ENCODE measurements at places on chromosomes 3 and 15. TPM values are rescaled to one million over a fixed set of nuclear protein-coding genes. Genes with fewer than 3 reads are reported as not detected.

The UBL7 gene
- total RNA-seq: 17.6 TPM

The ZNF620 gene
- total RNA-seq: 2.4 TPM

DNA sequence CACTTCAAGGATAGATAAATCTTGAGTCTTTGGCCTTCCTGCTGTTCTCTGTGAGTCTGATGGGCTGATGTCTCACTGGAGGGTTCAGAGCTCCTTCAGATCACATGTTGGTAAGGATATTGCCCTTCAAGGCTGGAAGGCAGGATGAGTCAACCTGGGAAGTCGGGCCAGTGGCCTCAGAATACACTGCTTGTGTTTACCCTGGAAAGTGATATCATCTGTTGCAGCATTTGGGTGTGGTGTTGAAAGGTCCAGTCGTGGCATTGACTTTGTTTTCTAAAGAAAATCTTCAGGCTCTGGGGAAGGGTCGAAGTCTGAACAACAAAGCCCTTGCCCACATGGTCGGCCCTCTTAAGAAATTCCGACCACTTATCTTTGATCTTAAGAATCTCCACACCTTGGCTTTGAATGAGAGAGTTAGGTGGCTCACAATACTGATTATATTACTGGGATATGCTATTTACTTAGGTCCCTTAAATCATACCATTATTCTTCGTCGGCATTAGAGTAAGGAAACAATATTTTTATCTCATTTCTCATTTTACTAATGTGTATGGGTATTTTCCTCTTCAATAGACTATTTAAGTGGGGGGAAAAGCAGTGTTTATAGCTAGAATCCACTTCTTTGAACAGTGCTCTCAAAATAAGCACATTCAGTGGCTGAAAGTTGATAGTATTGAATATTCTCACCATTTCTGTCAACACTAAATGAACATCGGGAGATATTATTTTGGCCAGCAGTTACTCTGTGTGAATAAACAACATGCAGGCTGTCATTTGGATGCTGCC is 303.9 kb upstream of the RASGRP1 start:
- no peak for DNase-seq

GRCh38 chr3:36964331-36964730 is 19.5 kb upstream of the TRANK1 start:
- DNase-seq: no peak

DNA sequence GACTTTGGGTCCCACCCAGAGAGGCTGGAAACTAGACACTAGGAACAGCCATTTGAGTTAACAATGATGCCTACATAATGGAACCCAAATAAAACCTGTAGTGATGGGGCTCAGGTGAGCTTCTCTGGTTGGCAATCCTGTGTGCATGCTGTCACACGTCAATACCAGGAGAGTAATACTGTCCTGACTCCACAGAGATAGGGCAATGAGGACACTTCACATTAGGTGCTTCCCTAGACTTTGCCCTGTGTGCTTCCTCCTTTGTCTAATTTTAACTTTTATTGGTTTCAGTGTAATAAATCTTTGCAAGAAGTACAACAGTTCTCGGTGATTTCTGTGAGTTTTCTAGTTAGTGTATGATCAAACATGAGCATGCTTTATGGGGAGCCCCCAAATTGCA is 281.8 kb upstream of the ARRDC4 start:
- DNase-seq: no peak

DNA sequence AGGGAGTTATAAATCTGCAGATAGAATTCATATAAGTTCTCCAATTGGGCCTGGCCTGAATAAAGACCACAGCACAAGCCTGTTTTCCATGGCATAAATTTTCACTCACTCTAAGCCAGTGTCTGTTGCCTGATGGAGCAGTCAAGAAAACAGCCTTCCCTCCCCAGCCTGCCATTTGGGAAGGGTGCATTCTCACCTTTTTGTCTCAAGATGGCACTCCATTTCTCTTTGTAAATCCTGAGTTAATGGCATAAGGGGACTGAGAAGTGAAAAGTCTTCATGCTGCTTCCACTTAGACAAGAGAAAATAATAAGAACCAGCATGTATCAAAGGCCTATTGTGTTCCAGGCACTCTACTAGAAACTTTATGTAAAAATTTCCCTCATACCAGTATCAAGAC is 115.6 kb upstream of the MANF start:
- no peak for DNase-seq

DNA sequence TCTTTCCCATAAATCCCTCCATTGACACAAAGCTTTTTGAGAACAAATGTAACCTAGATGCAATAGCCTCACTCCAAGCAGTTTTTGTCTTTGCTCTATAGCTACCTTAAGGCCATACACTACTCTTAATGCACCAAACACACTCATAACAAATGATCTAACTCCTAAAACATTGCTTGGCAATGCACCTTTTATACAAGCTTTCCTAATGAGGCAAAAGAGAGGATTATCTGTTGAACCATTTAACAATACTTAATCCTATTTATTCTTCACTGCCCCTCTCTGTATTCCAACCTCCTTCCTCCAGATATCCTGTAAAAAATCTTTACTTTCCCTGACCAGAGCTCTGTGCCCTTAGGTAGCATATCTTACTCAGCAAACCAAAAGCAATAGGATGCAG is 558.1 kb upstream of the MDFIC2 start:
- no peak for DNase-seq

GRCh38 chr3:74861211-74861610 is 246.8 kb upstream of the CNTN3 start:
- no peak for DNase-seq

DNA sequence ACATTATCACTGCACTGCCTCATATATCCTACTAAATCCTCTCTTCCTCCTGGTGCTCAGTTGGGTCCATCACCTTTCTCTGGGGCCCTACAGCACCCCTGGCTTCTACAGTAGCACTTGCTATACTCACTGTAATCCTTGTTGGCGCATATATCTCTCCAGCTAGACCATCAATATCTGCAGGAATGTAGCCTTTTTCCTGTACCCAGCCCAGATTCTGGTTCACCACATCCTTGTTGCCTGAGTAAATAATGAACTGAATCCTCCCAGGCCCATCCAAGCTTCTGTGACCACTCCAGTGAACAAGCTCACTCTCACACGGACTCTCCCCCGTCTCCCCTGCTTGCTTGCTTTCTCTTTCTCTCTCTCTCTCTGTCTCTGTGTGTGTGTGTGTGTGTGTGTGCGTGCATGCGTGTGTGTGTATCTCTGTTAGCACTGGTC is 62.5 kb upstream of the LIPC start:
- DNase-seq: no peak

Measured in liver (tissue), 10 donors.